Mesendoderm (in vitro differentiated cells): ENCODE measurements at places on chromosomes 4 and X.

GRCh38 chr4:144350706-144351105 is 210.2 kb upstream of the GYPA start:
- DNase-seq, result no peak

- DNase-seq, result no peak
These were observed 101.9 kb downstream of the SORCS2 start for GRCh38 chr4:7294176-7294756.

DNA sequence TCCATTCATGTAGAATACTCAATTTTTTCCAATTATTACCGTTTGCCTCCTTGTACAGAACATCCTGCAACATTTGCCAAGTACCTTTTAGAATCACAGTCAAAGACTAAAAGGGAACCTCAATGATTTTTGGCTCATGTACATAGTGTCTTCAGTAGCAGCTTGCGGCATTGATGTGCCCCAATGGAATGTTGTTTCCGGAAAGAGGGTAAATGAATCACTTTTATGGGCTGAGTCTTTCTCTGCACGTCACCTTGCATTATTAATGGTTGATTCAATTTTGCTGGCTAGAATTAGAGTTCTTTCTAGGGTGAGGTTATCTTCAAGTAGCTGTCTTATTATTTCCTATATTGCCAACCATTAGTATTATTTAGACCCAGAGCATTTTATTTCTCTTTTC is 116.9 kb upstream of the GABRA2 start:
- DNase-seq, result no peak

GRCh38 chr4:103032574-103032973 is 13.1 kb upstream of the SLC9B1 start:
- DNase-seq, result peak; percentile 91

DNA sequence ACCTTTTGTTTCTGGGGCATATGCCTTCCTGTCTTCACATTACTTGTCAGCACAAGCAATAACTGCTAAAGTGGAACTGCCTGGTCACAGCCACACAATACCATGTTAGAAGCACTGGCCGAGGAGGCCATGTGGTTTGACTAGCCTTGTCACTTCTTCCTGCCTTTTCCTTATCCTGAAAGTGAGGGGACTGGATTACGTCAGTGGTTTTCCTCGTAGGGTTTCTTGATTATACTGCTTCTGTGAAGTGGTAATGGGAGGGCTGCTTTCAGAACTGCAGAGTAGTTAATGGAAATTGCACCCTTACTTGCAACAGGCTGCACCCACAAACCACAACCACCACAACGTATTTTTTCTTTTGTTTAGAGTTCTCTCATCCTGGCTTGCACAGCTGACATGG is 26.6 kb downstream of the ZRSR2 start:
- peak; percentile 72 for DNase-seq

DNA sequence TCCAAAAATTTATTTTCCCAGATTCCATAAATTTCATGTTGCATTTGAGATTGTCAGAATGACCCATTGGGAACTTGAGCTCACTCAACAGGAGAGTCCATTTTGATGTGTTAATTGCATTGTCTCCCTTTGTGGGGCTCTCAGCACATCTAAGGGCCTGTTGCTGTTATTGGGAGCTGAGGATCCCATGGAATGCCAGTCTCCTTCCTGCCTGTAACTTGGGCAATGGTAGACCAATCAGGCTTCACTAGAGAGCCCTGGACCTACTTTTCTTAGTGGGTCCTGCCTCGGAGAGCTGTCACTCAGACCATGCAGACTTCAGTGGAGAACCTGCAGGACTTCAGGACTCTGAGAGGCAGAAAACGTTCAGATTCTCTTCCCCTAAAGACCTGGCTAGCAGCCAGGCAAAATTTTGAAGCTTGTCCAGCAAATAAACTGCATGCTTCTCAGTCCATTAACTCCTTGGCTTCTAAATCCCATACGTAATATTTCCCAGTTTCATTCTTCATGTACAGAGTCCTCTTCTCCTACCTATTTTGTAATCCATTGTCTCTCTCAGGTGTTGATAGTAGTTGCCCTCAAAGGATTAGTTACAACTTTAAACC is 25.1 kb downstream of the OCRL start:
- DNase-seq, result no peak

GRCh38 chr4:154314248-154314647 is 177.4 kb downstream of the DCHS2 start:
- peak; percentile 38 for DNase-seq

GRCh38 chr4:176156656-176157055 is 38.7 kb downstream of the SPATA4 start:
- DNase-seq, result no peak

GRCh38 chrX:143648705-143649104 is 12.8 kb upstream of the SLITRK4 start:
- DNase-seq, result peak; percentile 62

GRCh38 chr4:166594326-166594946 is 639.9 kb downstream of the SPOCK3 start:
- peak; percentile 70 for DNase-seq

DNA sequence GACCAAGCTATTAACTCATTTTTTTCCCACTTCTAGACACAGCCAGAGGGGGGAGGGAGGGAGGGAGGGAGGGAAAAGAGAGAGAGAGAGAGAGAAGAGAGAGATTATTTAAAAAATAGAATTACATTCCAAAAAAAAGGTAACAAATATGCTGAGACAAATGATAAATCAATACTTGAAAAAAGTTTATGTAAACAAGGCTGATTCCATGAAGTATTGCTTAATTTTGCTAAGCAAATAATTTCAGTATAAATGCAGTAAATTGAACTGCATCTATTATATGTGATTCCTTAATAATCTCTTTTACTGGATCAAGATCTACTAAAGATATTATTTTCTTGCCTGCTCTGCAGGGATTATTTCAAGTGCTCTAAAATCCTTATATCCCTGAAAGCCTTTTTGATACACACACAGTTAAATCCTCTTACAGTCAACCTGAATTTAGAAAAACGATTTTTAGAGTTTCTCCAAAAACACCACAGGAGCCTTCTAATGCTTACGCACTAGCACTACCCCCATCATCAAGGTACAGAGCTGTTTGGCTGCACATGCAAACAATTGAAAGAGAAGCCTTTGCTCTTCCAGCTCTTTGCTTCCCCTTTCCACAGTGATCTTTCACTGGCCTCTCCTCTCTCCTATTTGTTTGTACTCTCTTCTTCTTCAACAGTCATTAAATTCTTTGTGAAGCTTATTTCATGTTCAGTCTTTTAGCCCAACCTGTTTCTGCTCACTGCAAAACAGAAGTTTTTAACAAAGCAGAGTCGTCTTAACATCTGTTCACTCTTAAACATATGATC is 426.3 kb upstream of the FAM241A start:
- no peak for DNase-seq

GRCh38 chr4:47835494-47835893 is 2.4 kb downstream of the CORIN start:
- peak; percentile 76 for DNase-seq

- DNase-seq, result no peak
These were observed 224.1 kb downstream of the SHROOM3 start for GRCh38 chr4:76659103-76659490.

- peak; percentile 52 for DNase-seq
These were observed 44.2 kb downstream of the MAML3 start for GRCh38 chr4:140109737-140110136.

DNA sequence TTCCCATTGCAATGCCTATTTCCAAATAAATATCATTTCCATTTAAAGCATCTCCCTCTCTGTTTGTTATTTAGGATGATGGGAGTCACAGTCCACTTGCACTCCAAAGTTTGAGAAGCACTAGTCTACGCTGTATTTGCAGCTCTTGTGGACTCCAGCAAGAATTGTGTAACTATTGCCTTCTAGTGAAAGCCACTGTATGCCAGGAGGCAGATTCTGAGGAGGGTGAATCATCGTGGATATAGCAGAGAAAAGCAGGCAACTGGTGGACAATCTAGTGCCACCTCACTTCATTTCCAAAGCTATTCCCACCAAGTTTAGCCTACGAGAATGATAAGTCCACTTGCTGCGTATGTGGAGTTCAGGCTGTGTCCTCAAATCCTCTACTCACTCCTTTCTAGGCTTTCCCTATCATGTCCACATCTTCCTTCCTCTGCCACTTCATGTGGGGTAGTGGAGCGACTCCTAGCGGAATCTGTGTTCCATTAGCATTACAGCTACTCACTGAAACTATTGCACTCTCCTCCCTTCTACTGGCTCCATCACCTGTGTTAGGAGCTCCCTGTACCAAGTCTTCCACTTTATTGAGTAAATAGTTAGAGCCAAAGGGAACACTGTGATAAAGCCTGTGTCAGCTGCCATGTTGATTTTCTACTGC is 501.8 kb upstream of the GALNT7 start:
- peak; percentile 54 for DNase-seq

GRCh38 chr4:1693131-1693896 is 9.2 kb upstream of the FAM53A start:
- peak; percentile 84 for DNase-seq

GRCh38 chr4:174058846-174059245 is 224.6 kb downstream of the FBXO8 start:
- DNase-seq, result no peak

- DNase-seq, result no peak
These were observed 29.0 kb downstream of the CD99L2 start for GRCh38 chrX:150869450-150869849.

GRCh38 chr4:87037671-87038334 is 103.0 kb downstream of the AFF1 start:
- DNase-seq, result no peak

- DNase-seq, result no peak
These were observed 4.3 kb downstream of the TSPYL2 start for GRCh38 chrX:53086464-53086863.

DNA sequence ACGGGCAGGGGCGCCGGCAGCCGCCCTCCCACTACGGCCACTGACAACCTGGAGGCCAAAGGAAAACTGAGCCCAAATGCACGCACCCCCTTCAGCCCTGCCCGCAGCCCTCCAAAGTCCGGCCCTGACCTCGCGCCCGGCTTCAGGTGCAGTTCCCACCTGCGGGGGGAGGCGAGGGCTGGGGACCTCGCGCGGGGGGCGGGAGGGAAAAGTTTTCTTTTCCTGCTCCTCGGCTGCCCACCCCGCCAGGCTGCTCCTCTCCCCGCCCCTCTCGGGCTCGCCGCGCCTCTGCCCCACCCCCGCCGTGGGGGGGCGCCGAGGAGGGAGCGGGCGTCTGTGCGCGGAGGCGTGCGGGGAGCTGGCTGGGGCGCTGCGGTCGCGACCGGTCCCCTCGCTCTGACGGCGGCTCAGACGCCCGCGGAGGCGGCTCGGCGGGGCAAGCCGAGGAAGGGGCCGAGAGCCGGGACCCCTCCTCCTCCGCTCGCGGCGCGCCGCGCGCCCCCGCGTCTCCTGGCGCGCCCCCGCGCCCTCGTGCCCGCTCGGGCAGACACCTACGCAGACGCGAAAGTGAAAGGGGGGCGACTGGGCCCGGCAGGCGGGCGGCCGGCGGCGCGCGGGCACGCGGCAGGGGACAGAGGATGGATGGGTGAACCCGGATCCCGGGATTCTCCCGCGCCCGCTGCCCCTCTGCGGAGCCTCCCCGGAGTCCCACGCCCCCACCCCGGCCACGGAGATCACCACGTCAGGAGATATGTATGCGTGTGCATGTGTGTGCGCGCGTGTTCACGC is 3.1 kb upstream of the NR3C2 start:
- DNase-seq, result peak; percentile 44

DNA sequence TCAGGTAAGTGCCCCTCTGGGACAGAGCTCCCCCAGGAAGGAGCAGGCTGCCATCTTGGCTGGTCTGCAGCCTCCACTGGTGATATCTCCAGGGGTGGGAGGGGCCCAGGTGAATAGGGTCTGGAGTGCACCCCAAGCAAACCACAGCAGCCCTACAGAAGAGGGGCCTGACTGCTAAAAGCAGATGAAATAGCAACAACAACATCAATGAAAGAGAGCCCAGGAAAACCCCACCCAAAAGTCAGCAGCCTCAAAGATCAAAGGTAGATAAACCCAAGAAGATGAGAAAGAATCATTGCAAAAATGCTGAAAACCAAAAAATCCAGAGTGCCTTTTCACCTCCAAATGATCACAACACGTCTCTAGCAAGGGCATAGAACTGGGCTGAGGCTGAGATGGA is 92.5 kb upstream of the PAGE3 start:
- no peak for DNase-seq

GRCh38 chr4:27643101-27643500 is 782.5 kb downstream of the STIM2 start:
- DNase-seq, result no peak

DNA sequence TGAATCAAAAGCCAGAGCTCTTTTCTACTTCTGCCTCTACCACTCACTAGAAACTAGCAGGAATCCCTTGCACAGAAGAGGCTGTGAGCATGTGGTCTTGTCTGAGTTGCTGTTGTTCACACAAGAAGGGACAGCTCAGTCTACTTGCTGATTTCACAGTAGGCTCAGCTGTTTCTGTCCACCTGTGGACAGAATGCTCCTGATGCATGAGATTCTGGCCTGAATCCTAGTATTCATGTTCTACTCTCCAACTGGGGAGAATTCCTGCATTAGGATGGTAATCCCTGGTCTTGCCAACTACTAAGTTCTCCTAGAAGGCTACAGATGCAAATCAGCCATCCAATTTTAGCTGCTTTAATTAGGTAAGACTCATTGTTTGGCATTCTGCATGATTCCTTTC is 112.8 kb downstream of the PPA2 start:
- DNase-seq, result no peak

GRCh38 chr4:14157262-14157661 is 529.7 kb upstream of the BOD1L1 start:
- DNase-seq, result no peak

DNA sequence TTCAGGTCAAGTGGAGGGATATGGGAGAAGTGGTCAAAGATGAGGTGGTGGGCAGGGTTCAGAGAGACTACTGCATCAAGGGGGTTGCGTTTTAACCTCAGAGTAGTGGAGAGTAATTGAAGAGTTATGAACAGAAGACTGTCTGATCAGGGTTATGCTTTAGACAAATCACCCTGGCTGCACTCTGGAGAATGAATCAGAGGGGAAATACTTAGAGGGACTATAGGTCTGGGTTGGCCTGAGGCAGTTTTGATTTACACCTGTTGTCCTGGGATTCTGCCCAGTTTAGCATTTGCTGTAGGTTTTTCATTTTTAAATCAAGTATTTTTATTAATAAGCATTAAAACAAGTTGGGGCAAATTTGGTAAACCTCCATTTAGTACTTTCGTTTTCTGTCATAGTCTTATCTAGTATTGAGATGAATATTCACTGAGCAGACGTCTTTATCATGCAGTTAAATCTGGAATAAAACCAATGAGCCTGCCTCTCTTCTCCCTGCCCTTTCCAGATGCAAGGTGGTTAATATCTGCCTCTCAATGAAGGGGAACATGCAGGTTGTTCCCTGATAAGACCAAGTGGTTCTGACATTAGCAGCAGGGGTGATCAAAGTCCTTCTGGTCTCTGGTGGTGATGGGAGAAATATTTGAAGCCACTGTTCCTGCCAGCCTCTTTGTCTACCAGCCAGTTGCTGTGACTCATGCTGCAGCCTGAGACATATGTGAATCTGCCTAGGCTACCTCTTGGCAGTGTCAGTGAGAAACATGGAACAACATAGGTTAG is 116.0 kb upstream of the RPS6KA3 start:
- no peak for DNase-seq

- no peak for DNase-seq
These were observed 435.0 kb downstream of the MAGEE1 start for GRCh38 chrX:76862509-76862908.
